Esophagus squamous epithelium (tissue), 5 donors: ENCODE measurements at places on chromosomes 12 and 14.
A peak's percentile ranks its signal among the peaks of the same experiment; 100 is the strongest.

GRCh38 chr14:20472536-20473169 is 3.4 kb downstream of the PNP start:
- no peak for DNase-seq

DNA sequence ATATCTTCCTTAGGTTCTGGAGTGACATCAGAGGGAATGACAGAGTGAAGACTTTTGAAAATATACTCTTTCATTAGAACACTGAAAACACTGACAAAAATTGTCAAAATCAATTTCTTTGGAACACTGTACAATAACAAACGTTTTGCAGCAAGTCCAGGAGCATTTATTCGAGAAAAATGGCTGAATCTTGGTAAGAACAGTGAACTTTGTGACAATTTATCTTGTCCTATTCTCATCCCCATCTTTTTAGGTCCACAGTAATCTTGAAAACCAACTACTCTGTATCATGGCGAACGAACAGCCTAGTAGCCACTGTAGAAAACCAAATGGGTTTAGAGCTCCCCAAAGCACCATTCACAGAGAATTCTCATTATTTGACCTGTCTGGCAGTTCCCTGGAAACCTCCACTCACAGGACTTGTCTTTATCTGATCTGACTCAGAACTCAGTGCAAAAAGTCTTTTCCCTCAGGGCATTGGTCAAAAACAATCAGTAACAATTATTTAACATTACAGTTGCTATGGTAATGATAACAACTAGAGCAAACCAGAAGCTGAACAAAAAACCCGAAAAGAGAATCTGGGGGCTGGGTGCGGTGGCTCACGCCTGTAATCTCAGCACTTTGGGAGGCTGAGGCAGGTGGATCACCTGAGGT is 20.3 kb upstream of the PPP2R5E start:
- no peak for DNase-seq

DNA sequence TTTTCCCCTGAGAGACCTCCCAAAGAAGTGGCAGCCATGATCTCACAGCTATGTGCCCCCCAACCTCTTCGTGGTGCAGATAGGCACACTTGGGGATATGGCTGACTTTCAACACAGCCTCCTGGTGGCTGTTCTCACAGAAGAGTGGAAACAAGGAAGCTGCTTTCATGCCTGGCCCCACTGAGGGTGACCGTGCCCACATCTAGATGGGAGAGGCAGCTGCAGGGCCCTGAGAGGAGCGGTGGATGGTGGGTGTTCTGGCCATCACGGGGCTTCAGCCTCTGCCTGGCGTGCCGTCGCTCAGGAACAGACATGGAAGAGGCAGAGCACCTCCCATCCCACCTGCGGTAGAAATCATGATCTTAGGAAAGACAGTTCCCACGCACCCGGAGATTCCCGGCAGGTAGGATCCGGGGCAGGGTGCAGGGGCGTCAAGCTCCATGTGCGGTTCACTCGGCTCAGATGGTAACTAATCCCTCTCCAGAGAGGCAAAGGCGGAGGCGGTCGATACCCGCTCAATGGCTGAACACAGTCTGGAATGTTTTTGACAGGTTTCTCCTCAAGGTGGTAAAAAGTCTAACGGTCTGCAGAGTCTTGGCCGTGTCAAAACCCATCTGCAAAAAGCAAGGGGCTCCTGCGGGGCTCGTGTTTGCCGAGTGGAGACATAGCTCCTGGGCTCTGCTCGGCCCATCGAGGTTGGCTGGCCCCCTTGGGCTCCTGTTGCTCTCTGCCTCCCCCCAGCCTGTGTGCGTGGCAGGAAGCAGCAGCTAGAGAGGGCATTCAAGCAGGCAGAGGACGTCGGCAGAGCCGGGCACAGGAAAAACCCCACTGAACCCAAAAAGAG is 225.2 kb upstream of the RTL1 start:
- no peak for DNase-seq

- DNase-seq = no peak
Observed at GRCh38 chr12:127750076-127750840, 516.7 kb upstream of the TMEM132C start.

DNA sequence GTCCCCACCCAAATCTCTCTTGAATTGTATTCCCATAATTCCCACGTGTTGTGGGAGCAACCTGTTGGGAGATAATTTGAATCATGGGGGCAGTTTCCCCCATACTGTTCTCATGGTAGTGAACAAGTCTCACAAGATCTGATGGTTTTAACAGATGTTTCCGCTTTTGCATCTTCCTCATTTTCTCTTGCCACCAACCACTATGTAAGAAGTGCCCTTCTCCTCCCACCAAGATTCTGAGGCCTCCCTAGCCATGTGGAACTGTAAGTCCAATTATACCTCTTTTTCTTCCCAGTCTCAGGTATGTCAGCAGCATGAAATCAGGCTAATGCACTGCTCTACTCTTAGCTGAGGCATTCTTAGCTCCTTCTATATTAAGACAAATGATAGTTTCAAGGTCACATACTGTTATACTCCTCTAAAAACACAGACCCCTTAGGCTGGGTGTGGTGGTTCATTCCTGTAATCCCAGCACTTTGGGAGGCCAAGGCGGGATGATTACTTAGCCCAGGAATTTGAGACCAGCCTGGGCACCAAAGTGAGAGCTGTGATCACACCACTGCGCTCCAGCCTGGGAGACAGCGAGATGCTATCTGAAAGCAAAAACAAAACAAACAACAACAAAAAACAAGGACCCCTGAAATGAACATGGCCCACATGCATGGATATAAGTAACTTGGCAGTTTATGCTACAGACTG is 3.6 kb downstream of the SCAF11 start:
- no peak for DNase-seq

DNA sequence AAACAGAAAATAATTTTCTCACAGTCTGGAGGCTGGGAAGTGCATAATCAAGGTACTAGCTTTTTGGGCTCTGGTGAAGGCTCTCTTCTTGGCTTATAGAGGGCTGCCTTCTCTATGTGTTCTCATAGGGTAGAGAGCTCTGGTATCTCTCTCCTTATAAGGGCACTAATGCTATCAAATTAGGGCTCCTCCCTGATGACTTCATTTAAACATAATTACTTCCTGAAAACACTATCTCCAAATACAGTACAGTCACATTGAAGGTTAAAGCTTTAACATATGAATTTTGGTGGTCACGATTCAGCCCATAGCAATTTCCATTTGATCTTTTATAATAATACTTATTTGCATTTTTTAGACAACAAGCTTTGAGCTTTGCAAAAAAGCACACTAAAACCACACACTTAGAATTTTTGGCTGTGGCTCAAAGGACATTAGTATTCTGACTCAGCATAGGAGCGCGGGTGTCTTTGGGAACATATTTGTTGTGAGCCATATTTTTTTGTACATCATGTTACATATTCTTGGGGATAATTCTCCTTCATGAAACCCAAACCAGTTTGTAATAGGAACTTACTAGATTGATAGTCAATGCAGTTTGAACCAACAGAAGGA is 808.1 kb upstream of the FBXO33 start:
- DNase-seq = no peak

- no peak for DNase-seq
Observed at GRCh38 chr12:29707846-29708245, 75.9 kb downstream of the TMTC1 start.

GRCh38 chr12:128387811-128388422 is 120.9 kb downstream of the TMEM132C start:
- DNase-seq = no peak

- DNase-seq = no peak
Observed at GRCh38 chr14:68695856-68696255, 97.0 kb downstream of the ZFP36L1 start.

- DNase-seq = no peak
Observed at GRCh38 chr14:85572845-85573244, 42.9 kb downstream of the FLRT2 start.

DNA sequence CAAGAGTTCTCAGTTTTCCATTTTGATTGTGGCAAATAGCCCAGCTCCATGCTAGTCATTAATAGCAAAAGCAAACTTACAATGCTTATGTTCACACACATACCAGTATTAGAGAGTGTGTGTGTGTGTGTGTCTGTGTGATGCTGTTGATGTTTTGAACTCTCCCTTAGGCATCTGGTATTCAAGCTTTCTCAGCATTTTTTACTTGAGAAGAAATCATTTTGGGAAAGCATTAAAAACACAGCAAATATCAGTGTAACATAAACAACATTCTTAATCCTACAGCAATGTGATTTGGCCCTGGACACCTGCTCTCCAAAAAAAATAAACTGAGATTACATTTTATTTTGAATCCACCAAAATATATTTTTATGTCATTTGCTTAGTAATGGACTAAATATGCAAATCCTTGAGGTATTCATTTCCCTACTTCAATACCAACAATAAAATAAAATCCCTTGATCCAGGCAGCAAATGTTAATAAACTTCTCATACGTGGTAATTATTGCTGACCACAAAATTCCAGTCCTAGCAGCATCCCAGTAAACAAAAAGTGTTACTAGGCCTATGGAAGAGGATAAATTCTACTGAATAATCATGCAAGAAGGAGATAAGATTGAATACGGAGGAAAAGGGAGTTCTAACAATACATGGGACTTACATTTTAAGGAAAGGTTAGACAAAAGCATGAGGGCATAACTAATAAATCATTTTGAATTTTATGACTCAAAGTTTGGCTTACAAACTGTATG is 249.5 kb upstream of the CLEC14A start:
- no peak for DNase-seq

GRCh38 chr14:77086017-77086727 is 11.9 kb upstream of the CIPC start:
- DNase-seq = no peak

GRCh38 chr12:111764120-111764821 is 2.5 kb upstream of the ALDH2 start:
- DNase-seq = no peak

DNA sequence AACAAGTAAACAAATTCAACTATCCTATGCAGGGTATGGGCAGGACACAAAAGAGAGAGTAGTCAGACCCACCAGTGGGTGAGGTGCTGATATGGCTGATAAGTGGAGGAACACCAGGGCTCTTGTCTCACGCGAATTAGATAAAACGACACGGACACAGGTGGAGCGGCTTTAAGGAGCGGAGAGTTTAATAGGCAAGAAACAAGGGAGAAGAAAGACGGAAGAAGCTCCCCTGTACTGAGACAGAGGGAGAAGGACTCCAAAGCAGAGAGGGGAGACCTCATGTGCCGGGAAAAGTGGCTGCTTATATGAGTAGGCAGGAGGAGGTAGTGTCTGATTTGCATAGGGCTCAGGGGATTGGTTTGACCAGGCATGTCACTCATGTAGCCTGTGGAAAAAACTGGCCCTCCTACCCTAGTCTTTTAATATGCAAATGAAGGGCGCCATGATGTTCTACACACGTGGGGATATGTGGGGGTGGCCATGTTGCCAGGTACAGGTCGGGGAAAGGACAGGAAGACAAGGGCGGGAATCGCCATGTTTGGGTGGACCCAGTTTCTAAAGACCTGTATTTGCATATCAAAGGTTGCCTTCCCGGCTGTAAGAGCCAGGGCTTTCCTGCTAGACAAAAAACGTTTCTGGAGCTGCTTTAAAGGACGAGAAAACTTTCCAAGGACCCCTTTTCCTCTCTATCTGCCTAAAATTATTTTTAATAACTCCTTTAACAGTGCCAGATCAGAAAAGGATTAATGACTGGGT is 28.8 kb downstream of the RPGRIP1 start:
- DNase-seq = peak; percentile 62

- DNase-seq = no peak
Observed at GRCh38 chr14:87745507-87746118, 247.4 kb downstream of the GALC start.

- no peak for DNase-seq
Observed at GRCh38 chr14:52380294-52380693, 66.2 kb downstream of the PTGER2 start.

DNA sequence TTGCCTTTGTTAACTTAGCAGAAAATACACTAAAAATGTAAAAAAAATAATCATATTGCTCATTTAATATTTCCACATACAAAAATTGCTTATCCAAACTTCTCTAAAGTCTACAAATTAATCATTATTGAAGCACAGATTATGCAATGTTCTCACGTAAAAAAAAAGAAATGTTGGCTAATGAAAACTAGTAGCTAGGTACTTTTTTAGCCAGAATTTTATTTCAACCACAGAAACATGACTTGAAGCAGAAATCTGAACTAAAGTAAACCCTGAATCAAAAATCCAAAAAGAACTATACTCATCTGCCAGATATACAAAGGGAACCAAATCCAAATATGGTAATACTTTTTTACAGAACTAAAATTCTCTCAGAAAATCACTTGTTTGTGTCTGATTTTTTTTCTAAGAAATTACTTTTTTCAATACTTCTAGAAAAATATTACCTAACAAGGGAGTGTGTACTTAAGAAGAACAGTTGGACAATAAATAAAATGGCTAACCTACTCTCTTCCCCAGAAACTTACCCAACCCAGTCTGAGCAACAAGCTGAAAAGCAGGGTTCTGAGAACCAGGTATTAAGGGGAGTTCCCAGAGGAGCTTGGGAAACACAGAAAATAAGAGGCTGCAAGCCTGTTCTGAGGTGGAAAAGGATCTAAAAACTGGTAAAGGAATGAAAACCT is 78.4 kb upstream of the RAP1B start:
- DNase-seq = no peak

DNA sequence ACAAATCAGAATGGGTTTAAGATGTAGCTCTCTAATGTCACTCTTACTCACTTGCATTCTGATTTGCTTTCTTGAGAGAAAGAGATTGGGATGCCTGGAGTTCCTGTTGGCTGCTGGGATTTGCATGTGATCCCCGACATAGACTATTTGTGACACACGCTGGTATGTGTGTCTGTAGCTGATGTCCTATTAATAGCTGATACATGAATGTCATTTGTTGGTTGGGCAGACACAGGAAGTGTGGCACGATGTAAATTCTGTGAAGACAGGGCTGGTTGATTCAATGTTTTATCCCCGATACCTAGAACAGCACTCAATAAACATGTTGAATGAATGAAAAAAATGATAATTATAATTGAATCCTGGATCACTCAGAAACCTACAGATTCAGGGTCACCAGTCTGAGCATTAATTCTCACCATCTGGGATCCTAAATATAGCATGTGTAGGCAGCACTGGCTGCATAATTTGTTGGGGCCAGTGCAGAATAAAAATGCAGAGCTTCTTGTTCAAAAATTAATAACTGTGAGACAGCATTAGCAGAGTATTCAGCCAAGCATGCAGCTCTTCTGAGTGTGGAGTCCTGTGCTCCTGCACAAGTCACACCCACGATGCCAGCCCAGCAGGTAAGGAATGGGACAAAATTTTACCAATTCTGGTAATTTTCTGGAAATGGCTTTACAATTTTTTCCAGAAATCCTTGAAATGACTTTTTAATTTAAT is 35.5 kb upstream of the SOCS2 start:
- DNase-seq = no peak

DNA sequence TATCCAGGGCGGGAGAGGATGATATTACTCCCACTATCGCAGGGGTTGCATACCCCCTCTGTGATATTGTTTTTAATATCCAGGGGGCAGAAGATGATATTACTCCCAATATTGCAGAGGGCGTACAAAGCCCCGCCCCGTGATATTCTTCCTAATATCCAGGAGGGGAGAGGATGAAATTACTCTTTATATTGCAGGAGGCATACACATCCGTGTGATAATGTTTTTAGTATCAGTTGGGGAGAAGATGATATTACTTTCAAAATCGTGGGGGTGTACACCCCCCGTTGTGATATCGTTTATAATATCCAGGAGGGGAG is 52.9 kb upstream of the OXA1L start:
- DNase-seq = no peak

GRCh38 chr12:18703321-18703720 is 34.5 kb downstream of the PLCZ1 start:
- DNase-seq = no peak

- DNase-seq = no peak
Observed at GRCh38 chr12:27083861-27084394, 1.6 kb upstream of the C12orf71 start.
